ENCODE measurements at places on chromosomes 5 and 9.

DNA sequence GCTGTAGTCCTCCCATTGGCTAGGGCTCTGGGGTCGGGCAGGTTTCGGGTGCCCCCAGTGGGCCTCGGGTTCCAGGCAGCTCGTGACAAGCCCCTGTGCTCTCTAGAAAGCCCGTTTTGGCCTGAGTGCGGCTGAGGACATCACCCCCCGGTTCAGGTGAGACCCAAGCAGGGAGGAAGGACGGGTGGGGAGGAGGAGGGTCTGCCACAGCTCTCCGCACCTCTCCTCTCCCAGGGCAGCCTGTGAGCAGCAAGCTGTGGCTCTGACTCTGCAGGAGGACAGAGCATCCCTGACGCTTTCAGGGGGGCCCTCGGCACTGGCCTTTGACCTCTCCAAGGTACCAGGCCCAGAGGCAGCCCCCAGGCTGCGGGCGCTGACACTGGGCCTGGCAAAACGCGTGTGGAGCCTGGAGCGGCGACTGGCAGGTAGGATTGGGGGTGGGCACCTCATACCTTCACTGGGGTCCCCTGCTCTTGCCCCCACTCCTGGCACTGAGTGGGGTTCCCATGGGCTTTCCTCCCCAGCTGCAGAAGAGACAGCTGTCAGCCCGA is 672 bp downstream of the PAXX start:
- DNase-seq, result no peak

DNA sequence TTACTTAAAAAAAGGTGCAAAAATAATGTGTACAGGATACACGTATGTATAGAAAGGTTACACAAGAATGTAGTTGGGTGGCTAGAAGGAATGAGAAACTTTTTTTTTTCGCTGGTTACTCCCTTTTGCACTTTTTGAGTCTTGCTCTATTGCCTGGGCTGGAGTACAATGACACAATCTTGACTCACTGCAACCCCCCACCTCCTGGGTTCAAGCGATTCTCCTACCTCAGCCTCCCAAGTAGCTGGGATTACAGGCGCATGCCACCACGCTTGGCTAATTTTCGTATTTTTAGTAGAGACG is 15.8 kb downstream of the FBXW11 start:
- no peak for DNase-seq

GRCh38 chr9:107627781-107628180 is 138.2 kb upstream of the KLF4 start:
- no peak for DNase-seq

- DNase-seq, result no peak
Measured at GRCh38 chr5:52134013-52134650, 653.6 kb upstream of the ITGA1 start.

All from central memory CD4-positive, alpha-beta T cell (primary cell).